ENCODE measurements at places on chromosomes 12 and 14.

DNA sequence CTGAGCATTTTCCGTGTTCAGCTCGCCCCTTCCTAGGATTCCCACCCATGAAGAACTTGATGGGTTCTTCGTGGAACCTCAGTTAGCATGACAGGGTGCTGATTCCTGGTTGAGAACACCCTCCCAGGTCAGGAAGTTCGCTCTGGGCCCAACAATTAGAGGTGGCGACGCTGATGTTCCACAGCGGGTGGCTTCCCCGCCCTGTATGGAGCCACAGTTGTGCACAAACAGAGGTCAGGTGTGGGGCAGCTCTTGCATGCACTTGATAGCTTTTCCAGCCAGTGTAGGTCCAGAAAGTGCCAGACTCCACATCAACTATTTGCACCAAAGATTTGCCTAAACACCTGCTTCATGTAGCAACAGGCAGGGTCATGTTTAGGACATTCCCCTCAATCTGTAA lies 788.2 kb downstream of the MED13L start:
- DNase-seq = no peak

- DNase-seq = no peak
Measured at GRCh38 chr12:27192118-27192802, 51.8 kb upstream of the STK38L start.

GRCh38 chr12:45509621-45510020 lies 219.9 kb upstream of the ARID2 start:
- DNase-seq = no peak

- no peak for DNase-seq
Measured at GRCh38 chr14:104577426-104577825, 2.1 kb upstream of the C14orf180 start.

DNA sequence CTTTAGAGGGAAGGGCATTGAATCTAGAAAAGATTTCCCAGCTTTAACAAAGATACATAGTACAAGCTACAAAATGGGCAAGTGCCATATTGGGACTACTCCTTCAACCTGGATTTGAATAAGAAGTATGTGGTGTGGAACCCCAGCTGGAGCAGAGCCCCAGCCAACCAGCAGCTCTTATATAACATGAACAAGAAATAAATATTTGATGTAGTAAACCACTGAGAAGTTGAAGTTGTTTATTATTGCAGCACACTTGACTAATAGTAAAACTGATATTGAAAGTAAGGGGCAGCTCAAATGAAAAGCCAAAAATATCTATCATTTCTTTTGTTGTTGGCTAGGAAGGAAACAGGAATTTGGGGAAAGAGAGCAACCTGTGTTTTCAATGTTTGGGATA lies 701.8 kb downstream of the TMTC2 start:
- no peak for DNase-seq

GRCh38 chr12:74229671-74230070 lies 308.0 kb upstream of the ATXN7L3B start:
- no peak for DNase-seq

- no peak for DNase-seq
Measured at GRCh38 chr14:70832561-70833305, 23.4 kb upstream of the MAP3K9 start.

DNA sequence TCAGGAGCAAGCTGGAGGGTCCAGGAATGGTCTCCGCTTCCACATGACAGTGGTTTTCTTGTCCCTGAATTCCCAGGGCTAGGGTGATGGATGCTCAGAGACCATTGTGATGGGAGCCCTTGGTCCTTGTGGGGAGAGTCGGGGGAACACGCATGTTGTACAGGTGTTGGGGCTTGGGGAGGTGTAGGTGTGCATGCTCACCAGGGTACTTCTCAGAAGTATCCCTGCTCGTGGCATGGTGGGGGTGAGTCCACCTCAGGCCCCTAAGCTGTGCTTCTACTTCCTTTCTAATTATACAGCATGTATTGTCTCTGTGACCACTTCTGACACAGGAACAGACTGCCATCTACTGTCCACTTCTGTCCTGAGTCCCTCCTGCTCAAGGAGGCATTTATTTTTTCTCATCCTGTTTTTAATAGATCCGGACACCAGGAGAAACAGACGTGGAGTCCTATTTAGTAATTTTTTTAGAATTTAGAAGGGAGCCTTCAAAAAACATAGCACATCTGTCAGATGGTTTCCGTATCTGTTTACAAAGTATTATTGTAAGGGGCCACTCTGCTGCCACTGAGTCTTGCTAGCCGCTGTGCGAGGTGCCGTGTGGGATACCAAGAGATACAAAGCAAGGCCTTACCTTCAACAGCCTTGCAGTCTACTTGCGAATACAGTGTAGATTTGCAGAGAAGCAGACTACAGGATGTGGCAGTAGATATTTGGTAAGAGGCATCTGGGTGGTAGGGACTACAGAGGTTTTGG lies 10.5 kb downstream of the NTF3 start:
- no peak for DNase-seq

DNA sequence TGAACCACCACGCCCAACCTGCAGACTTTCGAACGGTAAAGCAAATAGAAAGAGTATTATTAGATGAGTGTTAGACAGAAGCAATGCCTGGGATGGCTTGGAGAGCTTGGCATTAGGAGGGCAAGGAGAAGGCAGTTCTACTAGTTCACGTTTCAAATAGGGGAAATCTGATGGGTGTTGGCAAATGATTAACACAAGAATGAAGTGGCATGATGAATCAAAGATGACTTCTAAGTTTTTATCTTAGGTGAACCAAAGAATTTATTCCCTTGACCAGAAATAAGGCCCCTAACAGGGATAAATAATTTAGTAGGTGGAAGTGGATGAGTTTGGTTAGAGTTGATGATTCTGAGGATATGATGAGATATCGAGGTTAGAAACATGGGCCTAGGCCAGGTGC lies 38.5 kb downstream of the DRAM1 start:
- no peak for DNase-seq

- no peak for DNase-seq
Measured at GRCh38 chr14:86915406-86915805, 1077.6 kb downstream of the GALC start.

DNA sequence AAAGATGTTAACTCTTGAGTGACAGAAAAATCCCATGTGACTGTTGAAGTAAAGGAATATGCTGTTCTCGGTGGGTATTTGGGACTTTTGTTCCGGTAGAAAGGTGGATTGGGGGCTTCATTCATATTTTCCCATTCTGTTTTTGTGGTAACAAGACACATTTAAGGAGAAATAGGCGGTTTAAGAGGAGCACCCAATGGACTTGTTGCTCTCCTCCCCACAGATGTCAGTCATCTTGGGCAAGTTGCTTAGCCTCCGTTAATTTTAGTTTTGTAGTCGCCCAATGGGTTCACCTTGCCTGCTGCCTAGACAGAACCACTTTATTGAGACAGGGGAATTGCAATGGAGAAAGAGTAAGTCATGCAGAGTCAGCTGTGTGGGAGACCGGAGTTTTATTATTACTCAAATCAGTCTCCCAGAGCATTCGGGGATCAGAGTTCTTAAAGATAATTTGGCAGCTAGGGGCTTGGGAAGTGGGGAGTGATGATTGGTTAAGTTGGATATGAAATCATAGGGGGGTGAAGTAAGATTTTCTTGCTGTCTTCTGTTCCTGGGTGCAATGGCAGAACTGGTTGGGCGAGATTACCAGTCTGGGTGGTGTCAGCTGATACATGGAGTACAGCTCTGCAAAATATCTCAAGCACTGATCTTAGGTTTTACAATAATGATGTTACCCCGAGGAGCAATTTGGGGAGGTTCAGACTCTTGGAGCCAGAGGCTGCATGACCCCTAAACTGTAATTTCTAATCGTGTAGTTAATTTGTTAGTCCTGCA lies 50.3 kb downstream of the SLC38A1 start:
- no peak for DNase-seq

GRCh38 chr14:51929166-51929565 lies 60.2 kb upstream of the RTRAF start:
- DNase-seq = no peak

DNA sequence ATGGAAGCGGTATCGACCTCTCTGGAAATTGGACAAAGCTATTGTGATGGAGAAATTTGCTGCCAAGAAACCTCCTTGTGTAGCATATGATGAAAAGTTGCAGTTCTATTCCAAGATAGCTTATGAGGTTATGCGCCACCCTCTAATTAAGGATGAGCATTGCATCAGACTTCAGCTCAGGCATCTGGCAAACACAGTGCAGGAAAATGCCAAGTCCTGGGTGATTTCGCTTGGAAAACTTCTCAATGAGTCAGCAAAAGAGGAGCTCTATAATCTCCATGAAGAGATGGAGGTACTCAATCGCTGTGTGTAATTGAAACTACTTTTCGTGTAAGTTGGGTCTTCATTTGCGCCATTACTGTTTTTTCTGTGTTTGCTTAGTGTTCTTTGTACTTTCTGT lies 51.2 kb downstream of the DNAH10 start:
- DNase-seq = no peak

GRCh38 chr12:14310866-14311265 lies 54.6 kb upstream of the ATF7IP start:
- no peak for DNase-seq

- DNase-seq = no peak
Measured at GRCh38 chr12:108890208-108890607, 10.3 kb downstream of the DAO start.

GRCh38 chr12:49698619-49699545 lies 8.3 kb downstream of the FMNL3 start:
- DNase-seq = no peak

- no peak for DNase-seq
Measured at GRCh38 chr12:108875280-108875679, 4.6 kb upstream of the DAO start.

- DNase-seq = no peak
Measured at GRCh38 chr14:78479127-78479780, 309.1 kb downstream of the NRXN3 start.

GRCh38 chr14:76987956-76988520 lies 40.5 kb downstream of the IRF2BPL start:
- no peak for DNase-seq

DNA sequence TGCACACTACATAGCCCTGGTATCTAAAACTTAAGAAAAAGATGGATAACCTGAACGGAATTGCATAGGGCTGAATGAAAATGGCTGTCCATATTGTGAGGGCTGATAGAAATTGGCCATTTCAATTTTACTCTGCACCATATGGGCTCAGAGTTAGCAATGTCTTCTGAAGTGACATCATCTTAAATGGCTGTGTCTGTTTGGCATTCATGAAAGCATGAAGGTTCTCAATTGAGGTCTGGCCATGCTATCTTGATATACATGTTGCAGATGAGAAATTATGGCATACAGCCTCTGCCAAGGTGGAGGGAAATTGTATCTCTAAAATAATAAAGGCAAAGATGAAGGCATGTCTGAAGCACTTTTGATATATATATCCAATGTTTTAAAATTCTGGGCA lies 226.0 kb upstream of the PDE3A start:
- DNase-seq = no peak

DNA sequence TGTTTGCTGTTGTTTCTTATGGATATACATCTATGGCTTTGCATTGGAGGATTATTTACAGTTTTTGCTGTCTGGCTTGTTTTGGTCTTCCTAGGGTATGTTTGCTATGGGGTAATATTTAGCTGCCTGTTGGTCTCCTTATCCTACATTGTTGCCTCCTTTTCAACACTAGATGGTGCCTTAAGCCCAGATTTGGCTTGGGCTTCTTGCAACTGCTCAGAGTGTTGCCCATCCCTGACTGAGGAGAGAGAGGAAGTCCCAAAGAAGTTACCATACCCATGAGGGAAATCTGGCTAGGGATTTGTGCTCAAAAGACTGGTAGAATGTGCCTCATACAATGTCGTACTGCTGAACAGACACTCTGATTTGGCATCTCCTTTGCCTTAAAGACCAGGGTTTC lies 94.6 kb upstream of the MUCL1 start:
- no peak for DNase-seq

DNA sequence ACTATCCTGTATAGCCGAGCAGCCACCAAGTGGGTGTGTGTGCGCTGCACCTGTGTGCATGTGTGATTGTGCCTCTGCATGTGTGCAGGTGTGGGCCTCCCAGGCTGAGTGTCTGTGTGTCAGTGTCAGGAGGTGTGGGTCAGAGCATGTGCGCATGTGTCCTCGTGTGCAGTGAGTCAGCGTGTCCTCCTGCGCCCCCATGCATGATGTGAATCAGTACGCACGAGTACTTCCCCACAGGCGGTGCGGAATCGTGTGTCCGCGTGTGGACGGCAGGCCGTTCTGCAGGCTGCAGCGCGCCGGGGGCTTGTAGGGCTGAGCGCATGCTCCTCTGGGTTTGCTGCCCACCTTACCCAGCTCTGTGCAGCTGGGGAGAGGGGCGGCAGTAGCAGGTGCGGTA lies 34.2 kb downstream of the DTX1 start:
- DNase-seq = no peak

GRCh38 chr14:37179896-37180502 lies 7.6 kb upstream of the SLC25A21 start:
- no peak for DNase-seq

GRCh38 chr12:3284405-3284804 lies 206.6 kb upstream of the PRMT8 start:
- DNase-seq = no peak

GRCh38 chr12:53327435-53328042 lies 6.1 kb upstream of the AAAS start:
- no peak for DNase-seq

DNA sequence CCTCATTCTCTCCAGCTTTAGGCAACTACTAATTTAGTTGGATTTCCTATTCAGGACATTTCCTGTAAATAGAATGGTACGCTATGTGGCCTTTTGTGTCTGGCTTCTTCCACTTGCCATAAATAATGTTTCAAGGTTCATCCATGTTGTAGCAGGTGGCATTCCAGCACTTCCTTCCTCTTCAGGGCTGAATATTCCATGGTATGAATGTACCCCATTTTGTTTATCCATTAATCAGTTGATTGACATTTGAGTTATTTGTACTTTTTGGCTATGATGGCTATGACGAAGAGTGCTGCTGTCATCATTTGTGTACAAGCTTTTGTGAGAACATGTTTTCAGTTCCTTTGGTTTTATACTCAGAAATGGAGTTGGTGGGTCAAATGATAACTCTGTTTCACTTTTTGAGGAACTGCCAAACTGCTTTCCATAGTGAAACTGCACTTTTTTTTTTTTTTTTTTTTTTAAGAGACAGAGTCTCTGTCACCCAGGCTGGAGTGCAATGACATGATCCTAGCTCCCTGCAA lies 6.5 kb upstream of the CDK2AP1 start:
- no peak for DNase-seq

- DNase-seq = no peak
Measured at GRCh38 chr12:64325055-64325454, 65.5 kb downstream of the C12orf56 start.

DNA sequence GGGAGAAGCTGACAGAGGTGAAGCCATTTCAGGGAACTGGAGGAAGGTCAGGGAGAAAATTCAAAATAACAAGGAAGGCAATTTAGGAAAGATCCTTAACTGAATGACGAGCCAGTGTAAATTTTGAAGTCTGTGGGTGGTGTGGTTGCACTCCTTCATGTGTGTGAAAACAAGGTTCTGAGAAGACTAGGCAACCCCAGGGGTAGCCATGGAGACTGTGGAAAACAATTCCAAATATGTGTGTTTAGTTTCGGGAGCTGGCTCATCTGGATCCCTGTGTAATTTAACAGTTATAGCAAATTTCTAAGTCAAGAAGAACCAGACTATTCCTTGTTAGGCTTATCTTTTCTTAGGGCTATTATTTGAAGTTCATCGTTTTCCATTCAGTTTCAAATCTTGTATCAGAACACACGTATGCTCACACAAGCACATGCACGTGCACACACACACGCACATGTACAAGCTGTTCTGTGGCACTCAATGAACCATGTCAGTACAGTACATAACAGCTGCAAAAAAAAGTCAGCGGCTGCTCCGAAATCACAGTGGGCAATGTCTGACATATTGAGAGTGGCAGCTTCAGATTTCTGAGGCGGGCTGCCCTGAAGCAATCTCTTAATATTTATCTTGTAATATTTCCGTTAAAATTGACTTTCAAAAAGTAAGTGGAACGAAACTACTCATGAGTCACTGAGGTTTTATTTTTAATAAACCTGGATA lies 411.2 kb downstream of the AEBP2 start:
- no peak for DNase-seq

All from activated T-cell treated with anti-CD3 and anti-CD28 coated beads for 1 hour (primary cell).